NCI-H69 (cell line): ENCODE measurements at places on chromosomes 2 and 18.

GRCh38 chr2:215624423-215624829, 188.6 kb upstream of the FN1 start:
- peak; percentile 36 for DNase-seq

DNA sequence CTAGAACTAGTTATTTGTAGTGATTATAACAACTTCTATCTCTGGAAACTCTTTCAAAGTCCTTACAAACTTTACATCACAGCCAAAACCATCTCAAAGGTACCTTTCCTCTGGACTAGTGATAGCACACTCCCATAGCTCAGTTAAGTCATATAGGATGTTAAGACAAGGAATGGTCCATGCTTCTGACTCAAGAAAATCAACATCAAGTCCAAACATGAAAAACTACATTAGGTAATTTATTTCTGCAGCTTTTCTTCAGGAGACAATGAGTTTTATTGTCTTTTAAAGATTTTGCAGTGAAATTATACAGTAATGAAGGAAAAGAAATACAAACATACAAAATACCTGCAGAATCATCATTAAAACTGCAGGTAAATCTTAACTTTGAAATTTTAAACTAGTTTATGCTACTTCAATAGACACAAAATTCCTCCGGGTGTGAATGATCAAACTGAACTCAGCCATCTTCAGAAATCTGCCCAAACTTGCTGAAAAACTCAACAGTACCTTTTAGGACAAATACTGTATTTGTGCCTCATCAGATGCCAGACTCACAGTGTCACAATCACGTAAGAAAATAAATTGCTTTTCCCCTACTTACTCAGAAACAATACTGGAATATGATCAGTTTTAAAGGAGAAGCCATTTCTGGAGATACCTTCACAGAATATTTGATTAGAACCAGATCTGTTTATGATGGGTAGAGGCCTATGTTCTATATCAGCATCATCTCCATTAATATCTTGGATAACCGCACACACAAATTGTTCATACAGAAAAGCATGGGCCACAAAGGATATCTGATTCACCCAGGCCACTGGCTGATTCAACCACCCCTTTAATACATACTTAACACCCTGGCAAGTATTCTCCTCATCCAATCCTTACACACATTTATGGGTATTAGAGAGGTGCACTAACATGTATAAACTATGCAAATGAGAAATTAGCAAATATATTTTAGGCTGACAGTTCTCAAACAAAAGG, 2.6 kb downstream of the TMEM131 start:
- peak; percentile 2 for DNase-seq

DNA sequence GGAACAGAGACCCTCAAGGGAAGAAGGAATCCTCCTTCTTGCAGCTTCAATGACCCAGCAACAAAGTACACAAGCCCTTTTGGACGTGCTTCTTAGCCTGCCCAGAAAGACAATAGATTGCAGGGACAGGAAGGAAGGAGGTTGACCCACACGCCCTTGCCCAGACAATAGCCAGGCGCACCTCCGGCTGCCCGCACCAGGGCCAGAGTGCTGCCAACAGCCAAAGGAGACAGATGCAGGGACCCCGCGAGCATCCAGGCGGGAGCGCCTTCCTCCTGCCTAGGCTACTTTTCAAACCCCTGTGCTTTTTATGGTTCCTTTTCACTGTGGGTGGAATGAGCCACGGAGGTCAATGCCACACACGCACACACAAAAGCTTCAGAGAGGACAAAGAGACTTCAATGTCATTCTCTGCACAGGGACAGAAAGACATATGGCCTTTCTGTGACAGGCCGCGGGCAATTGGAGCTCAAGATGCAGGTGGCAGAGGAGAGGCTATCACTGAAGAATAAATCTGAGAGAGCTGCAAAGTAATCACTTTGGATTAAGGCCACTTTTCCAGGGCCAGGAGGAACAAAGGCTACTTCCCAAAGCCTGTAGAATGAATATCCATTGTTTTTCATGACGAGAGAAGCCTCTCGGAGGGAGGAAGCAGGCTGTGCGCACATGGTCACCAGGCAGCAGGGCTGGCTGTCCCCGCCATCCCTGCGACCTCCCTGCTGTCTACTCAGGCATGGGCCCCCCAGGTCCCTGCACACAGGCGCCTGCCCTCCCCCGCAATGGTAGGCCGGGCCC, 300.6 kb downstream of the EIPR1 start:
- DNase-seq: no peak

- DNase-seq: no peak
These were observed 13.3 kb upstream of the GALM start for GRCh38 chr2:38652431-38653273.

- peak; percentile 79 for DNase-seq
These were observed at the start of gene PLEKHH2 for GRCh38 chr2:43637030-43637803. Gene PLEKHH2, plus strand, starts transcription at chr2:43637260. Its CDS starts 7,414 bp downstream, at chr2:43644674.

DNA sequence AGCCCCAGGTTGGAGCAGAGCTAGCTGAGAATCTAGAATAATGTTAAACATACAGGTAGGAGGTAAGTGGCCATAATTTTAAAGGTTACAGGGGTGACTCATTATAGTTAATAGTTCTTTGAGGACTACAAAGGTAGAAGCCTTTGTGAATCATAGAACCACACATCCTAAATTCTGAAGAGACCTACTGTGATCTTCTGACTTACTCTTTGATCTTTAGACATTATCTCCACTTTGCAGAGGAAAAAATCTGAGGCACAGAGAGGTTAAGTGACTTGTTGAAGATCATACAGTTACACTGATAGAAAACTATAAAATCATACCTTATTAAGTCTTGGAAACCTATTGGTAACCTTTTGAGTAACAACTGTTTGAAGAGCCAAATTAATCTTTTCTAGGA, 1051.3 kb upstream of the NRXN1 start:
- peak; percentile 59 for DNase-seq

- DNase-seq: no peak
These were observed 359.9 kb downstream of the OSR1 start for GRCh38 chr2:18998491-18998890.

- no peak for DNase-seq
These were observed 575.3 kb upstream of the RAB6C start for GRCh38 chr2:129404000-129404685.

DNA sequence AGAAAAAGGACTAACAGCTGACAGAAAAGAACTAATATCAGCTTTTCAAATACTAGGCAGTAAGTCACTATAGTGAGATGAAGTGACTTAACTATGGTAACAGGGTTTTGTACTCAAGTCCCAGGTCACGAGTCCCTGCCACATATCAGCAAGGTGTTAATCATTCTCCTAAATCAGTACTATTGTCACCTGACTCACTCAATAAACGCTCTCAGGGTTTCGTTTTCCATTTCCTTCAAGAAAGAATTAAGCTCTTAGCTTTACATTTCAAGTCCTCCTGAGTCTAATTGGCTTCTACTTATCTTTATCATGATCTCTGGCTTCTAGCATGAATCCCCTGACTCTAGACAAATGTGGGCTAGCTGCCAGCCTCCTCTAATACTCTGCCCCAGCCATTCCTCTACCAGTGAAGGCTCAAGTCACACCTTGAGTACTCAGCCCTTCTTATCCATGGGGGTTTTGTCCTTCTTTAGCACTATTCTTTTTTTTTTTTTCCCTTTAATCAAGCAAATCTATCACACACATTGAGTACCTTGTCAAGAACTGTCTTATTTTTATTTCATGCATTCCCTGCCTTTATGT, 20.0 kb downstream of the BUB1 start:
- DNase-seq: no peak

- peak; percentile 75 for DNase-seq
These were observed 38.7 kb downstream of the MCFD2 start for GRCh38 chr2:46876741-46877384.

GRCh38 chr2:216838151-216838550, 21.7 kb downstream of the TNP1 start:
- no peak for DNase-seq

GRCh38 chr18:33583901-33584300, 5.9 kb downstream of the ASXL3 start:
- peak; percentile 71 for DNase-seq

GRCh38 chr18:41265047-41265446, 690.0 kb upstream of the PIK3C3 start:
- DNase-seq: peak; percentile 30

GRCh38 chr18:55317324-55317723, 270.7 kb downstream of the TCF4 start:
- no peak for DNase-seq

- DNase-seq: no peak
These were observed 5.6 kb upstream of the SMAD7 start for GRCh38 chr18:48956356-48956755.

GRCh38 chr18:3262234-3263131, 550 bp downstream of the MYL12B start:
- DNase-seq: peak; percentile 57

DNA sequence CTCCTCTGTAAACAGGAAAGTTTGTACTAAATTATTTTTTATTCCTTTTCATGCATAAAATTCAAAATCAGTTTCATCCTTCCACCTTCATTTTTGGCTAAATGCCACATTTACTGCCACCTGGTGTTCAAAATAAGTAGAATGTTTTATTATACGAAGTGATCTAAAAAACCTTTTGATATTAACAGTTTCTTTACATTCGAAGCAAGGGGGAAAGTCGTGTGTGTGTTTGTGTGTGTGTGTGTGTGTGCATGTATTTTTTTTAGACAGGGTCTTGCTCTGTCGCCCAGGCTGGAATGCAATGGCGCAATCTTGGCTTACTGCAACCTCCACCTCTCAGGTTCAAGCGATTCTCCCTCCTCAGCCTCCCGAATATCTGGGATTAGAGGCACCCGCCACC, 9.0 kb upstream of the SCN9A start:
- DNase-seq: peak; percentile 41

- DNase-seq: no peak
These were observed 36.1 kb downstream of the ADCY3 start for GRCh38 chr2:24883946-24884345.

DNA sequence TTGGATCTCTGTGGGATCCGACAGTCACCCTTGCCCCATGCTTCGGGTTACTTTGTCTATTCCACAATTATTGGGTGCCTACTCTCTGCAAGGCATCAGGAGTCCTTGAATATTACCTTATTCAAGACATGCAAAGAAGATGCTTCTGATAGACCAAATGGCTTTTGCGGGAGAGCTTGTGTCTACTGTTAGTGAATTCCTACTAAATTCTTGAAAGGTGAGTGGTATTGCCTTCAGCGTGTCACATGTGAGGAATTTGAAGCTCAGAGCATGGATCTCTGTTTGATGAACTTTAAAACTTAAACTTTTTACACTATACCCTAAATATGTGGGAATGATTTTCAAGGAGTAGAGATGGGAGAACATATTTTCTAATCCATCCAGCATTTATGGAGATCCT, 184.4 kb downstream of the LTBP1 start:
- DNase-seq: no peak

GRCh38 chr2:240436683-240437550, 1.5 kb downstream of the GPC1 start:
- peak; percentile 21 for DNase-seq

GRCh38 chr2:48220501-48220900, 309.5 kb upstream of the STON1 start:
- DNase-seq: no peak

- no peak for DNase-seq
These were observed 13.1 kb downstream of the SRD5A2 start for GRCh38 chr2:31567679-31568078.

DNA sequence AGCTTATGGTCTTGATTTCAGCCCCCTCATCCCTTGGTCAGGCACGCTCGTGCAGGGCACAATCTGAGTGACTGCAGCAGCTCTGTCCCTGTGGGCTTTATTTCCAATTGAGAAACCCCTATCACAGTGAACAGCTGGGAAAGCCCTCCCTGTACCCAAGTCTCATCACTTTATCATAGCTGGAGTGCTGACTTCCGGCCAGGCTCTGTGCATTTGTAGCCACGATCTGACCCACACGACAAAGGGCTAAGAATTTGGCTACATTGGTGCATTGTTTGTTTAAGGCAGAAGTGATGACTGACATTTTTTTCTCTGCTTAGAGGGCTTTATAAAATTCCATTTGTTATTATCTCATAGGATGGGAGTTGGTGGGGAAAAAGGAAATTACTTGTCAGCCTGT, 184.4 kb downstream of the KCNS3 start:
- no peak for DNase-seq

GRCh38 chr2:53802617-53803151, 15.8 kb downstream of the ERLEC1 start:
- no peak for DNase-seq

GRCh38 chr2:20444101-20444992, 2.5 kb upstream of the RHOB start:
- DNase-seq: peak; percentile 6

GRCh38 chr2:160741271-160741670, 247.7 kb upstream of the RBMS1 start:
- DNase-seq: no peak

DNA sequence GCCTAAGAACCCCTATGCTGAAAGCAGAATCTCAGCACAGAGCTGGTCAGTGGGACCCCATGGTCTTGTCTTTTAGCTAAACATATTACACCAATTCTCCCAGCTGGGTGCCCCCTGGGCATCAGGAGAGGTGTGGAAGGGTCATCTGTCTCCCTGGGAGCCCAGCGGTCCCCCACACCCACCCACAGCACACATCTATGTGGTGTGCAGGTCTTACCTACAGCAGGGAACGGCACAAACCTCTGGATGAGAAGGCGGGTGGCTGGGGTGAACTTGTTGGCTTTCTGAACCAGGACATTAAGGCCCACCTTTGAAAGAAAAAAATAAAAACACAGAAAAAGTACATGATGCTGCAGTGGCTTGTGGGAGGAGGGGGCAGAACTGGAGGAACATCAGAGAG, 70.7 kb downstream of the EMX1 start:
- DNase-seq: no peak

- peak; percentile 55 for DNase-seq
These were observed 22.4 kb downstream of the ARL6IP6 start for GRCh38 chr2:152740743-152741328.

DNA sequence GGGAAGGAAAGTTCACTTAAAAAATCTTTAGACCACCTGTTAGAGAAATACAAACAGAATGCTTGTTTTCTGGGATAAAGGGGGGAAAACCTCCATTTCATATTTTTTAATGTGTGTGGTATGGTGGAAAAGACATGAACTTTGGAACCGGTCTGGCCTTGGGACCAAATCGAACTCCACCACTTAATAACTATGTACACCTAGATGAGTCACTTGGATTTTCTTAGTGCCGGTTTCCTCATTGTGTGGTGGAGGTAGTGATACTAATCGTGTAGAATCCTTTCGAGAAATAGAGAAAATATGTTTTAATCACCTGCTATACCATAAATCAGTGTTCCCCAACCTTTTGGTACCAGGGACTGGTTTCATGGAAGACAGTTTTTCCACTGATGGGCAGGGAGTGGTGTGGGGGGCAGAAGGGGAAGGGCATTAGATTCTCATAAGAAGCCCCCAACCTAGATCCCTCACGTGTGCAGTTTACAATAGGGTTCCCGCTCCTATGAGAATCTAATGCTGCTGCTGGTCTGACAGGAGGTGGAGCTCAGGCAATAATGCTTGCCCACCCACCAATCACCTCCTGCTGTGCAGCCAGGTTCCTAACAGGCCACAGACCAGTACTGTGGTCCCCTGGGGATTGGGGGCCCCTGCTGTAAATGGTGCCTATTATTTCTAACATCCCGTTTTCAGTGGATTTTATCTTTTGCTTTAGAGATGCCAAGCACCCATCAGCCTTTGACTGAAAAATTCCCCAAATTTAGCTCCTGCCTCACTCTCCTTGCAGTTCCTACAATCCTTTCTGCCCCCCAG, 308.8 kb downstream of the PRKCE start:
- no peak for DNase-seq
